ENCODE measurements at places on chromosomes 7 and 10.

DNA sequence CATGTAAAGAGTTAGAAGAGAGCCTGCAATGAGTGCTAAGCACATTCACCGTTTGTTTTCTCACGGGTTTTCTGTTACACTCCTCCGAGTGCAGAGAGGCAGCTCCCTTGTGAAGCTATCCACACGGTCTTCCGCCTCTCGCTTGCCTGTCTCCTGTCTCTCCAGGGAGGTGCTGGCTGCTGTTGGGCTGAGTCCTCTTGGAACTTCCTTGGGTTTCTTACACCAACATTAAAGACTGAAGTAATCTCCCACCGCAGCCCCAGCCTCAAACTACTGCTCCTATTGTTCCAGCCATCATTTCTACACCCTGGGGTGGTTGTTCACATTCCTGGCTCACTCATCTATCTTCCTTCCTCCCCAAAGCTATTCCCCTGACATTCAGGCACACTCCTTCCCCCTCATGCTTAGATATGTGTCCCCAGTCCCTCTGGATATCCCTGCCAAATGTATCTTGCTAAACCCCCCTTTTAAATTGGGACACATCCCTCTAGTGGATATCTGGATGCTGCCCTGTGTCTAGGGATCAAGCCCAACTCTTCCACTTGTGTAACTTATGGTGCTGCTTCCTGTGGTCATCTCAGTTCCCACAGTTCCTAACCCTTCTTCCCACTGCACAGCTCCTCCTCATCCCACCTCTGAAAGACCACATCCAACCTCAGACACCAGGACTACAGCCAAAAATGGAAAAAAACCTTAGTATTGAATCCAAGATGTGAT lies 14.1 kb downstream of the ESYT2 start:
- DNase-seq, result no peak

GRCh38 chr10:22253580-22253882 lies 35.7 kb upstream of the EBLN1 start:
- DNase-seq, result no peak

- DNase-seq, result no peak
Observed at GRCh38 chr7:34175837-34176236, 270.5 kb downstream of the BMPER start.

DNA sequence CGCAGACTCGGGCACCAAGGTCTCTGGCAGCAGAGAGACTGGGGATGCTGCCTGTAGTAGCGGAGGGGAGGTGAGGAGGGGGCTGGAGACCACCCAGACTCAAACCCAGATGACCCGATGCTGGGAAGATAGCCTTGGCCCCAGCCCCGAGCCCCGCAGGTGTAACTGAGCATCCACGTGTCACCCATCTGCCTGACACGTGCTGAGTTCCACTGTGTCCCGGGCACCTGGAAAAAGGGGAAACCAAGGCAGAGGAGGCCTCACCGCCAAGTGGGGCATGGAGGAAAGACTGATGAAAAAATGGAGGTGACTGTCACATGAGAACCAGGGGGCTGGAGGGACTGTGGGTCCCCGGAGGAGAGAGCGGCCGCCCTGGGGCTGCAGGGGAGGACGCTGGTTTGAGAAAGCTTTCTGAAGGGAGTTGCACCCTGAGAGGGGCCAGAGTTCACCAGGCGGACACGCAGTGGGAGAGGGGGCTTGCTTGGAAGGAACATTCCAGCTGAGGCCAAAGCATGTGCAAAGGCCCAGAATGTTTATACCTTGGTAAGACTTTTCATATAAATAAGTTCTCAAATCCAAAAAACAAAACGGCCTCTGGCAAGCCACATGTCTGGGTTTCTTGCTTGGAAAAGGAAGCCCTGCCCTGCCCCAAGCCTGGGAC lies 27.4 kb upstream of the ELN start:
- no peak for DNase-seq

GRCh38 chr10:48382982-48383381 lies 76.5 kb downstream of the MAPK8 start:
- DNase-seq, result no peak

GRCh38 chr7:70599446-70600190 lies 532.3 kb upstream of the GALNT17 start:
- DNase-seq, result no peak

- DNase-seq, result no peak
Observed at GRCh38 chr10:27949528-27950241, 49.2 kb downstream of the ODAD2 start.

DNA sequence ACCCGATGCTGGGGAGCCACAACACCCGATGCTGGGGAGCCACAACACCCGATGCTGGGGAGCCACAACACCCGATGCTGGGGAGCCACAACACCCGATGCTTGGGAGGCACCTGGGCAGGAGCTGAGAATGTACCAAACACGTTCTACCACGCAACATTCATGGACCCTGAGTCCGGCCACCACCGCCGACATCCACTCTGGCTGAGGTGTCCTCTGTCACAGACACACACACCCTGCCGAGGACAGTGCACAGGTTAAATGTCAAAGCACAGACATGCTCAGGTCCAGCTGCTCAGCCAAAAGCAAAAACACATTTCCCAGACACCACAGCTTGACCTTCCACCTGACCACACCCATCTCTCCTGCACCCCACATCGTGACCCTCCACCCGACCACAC lies 148.4 kb downstream of the DIP2C start:
- no peak for DNase-seq

DNA sequence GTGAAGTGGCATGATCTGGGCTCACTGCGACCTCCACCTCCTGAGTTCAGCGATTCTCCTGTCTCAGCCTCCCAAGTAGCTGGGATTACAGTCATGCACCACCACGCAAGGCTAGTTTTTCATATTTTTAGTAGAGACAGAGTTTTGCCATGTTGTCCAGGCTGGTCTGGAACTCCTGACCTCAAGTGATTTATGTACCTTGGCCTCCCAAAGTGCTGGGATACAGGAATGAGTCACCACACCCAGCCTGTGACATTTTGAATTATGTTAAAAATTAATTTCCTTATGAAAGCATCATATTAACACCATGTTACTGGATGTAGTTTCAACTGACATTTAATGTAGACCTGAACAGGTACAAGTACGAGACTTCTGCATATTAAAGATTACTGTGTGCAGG lies 24.3 kb downstream of the ABCB4 start:
- DNase-seq, result no peak

GRCh38 chr7:134154581-134155130 lies 27.5 kb downstream of the LRGUK start:
- DNase-seq, result no peak

DNA sequence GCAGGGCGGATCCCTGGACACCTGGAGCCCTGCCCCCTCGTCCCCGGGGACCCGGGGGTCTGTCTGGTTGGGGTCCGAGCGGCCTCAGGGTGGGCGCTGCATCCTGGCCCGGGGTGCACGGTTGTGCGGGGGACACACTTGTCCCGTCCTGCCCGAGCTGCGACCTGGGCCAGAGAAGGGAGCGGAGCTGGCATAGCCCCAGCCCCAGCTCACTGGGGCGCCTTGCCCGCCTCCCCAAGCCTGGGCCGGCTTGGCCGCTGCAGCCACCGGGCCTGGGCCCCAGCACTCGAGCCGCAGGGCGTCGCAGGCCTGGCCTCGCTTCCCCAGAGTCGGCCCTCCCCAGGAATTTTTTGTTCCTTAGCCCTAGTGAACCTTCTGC lies 54.5 kb downstream of the GLRX3 start:
- DNase-seq, result no peak

DNA sequence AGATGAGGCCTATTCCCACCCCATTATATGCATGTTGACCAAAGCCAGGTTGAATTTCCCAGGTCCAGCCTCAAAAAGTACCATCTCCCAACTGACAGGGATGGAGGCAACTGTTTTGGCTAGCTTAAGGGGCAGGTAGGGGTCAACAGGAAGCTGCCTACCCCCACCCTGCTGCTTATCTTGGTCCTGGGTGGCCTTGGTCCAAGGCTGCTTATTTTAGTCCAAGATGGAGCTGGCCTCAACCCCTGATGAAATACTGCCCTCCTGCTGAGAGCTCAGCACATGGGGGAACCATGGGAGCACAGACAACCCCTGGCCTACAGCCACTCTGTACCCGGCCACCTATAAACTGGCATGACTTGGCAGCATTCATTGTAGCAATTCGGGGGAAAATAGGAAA lies 23.1 kb downstream of the MYO1G start:
- no peak for DNase-seq

DNA sequence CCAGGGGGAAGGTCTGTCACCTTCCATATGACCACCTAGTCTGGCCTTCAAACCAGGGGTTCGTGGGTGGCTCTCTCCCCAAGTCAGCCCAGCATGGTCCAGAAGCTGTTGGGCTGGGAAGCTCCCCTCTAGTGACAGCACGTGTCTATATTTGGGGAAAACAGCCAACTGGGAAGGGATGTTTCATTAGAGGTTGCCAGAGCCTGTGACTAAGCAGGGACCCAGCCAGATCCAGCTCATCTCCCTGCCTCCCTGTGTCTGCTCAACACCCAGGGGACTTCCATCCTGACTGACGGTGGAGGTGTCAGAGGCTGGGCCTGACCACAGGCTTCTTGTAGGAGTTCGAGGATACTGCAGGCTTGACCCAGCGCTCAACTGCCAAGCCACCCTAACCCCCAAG lies 10.5 kb downstream of the STYXL1 start:
- DNase-seq, result no peak

DNA sequence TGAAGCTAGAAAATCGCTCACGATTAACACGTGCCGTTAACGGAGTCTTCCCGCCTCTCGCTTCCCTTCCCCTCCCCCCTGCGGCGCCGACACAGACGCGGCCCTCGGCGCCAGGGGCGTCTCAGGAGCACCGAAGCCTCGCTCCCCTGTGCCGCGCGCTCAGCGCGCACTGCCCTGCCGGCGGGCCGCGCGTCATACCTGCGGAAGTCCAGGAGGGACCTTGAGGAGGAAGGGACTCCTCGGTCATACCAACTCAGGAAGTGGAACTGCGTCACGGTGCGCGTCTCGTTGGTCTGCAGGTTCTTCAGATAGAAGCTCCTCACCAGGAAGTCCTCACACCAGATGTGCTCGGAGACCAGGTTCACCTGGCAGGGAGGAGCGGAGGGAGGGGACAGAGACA lies 239.6 kb downstream of the DNAJB6 start:
- no peak for DNase-seq

- peak; percentile 80 for DNase-seq
Observed at GRCh38 chr10:122864901-122865300, 14.5 kb downstream of the FAM24B start.

GRCh38 chr10:80463868-80464267 lies 9.8 kb downstream of the TSPAN14 start:
- no peak for DNase-seq

- DNase-seq, result peak; percentile 70
Observed at GRCh38 chr10:75788394-75789205, 357.2 kb downstream of the LRMDA start.

- DNase-seq, result no peak
Observed at GRCh38 chr7:128778946-128779345, 3.4 kb upstream of the OPN1SW start.

GRCh38 chr7:154566877-154567276 lies 436.0 kb downstream of the PAXIP1 start:
- no peak for DNase-seq

GRCh38 chr10:112898540-112899390 lies 51.3 kb upstream of the TCF7L2 start:
- DNase-seq, result no peak

GRCh38 chr10:99551158-99551557 lies 18.4 kb downstream of the NKX2-3 start:
- DNase-seq, result no peak

- no peak for DNase-seq
Observed at GRCh38 chr10:110387983-110388686, 83.4 kb upstream of the SMNDC1 start.
